Uterus (tissue), 4 donors: ENCODE measurements at places on chromosomes 3 and 15. TPM values are rescaled to one million over a fixed set of nuclear protein-coding genes. Genes with fewer than 3 reads are reported as not detected.

SLC22A13 gene
- under 0.01 TPM for total RNA-seq

GRCh38 chr3:115624901-115625300 is 1.6 kb downstream of the GAP43 start:
- no peak for DNase-seq

ONECUT1 gene
- total RNA-seq = not detected

GRCh38 chr15:27449941-27450340 is 479.0 kb downstream of the GABRG3 start:
- DNase-seq = no peak

GRCh38 chr15:77825546-77825945 is 192.8 kb upstream of the LINGO1 start:
- DNase-seq = no peak

C2CD4A gene
- total RNA-seq = not detected

- peak; percentile 58 for DNase-seq
Observed at GRCh38 chr3:129623447-129624118, 17.1 kb upstream of the PLXND1 start.

DNA sequence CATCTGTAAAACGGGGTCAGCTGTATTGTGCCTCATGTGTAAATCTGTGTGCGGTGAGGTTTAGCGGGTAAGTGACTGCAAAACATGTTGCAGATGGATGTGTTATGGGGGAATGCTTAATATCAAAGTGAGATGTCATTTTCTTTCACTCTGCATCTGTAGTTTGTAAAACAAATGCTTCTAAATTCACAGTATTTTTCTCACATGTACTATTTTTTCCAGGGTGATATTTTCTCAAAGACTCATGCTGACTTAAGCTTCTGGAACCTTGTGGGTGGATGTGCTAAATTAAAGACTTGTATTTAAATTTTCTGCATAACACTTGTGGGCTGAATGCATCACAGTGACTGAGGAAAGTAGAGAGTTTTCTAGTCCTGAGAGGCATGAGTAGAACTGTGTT is 115.2 kb upstream of the TP63 start:
- DNase-seq = no peak

DNA sequence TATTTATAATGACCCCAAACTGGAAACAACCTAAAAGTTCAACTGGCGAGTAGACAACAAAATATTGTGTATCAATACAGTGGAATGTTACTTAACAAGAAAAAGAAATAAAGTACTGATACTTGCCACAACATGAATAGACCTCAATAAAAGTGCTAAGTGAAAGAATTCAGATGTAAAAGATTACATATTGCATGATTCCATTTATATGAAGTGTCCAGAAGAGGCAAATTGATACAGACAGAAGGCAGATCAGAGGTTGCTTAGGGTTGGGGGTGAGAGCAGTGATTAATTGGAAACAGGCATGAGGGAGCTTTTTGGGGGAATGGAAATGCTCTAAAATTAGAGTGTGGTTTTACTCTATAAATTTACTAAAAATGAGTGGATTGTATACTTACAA is 183.3 kb downstream of the SATB1 start:
- no peak for DNase-seq

DNA sequence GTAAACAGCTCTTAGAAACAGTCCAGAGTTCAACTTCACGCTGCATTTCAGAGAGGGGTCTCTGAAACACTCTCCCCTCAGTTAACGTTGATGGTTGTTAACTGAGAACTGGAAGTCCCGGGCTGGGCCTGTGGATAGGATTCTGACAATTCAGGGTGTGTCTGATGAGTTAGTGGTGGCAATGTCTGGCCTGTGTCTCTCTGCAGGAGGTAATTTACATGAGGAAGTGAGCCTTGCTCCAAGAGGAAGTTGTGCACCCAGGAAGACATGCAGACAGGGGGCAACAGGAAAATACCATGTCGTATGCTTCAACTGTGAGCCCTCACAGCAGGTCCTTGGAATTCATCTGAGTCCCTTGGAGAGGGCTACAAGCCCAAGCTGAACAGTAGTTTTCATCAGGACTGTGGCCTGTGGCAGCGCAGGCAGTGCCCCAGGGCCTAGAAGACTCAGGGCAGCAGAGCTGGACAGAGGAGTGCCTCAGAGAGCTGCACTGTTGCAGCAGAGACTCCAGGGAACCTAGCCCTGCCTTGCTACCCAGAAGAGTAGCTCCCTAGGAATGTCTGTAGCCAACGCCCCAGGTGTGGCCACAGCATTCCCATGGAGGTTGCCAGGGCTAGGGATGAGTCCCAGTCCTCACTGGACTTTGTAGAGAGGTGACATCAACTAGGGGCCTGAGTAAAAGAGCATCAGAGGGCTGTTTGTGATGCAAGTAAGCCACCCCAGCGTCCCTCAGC is 104.6 kb upstream of the SELENOK start:
- no peak for DNase-seq

DNA sequence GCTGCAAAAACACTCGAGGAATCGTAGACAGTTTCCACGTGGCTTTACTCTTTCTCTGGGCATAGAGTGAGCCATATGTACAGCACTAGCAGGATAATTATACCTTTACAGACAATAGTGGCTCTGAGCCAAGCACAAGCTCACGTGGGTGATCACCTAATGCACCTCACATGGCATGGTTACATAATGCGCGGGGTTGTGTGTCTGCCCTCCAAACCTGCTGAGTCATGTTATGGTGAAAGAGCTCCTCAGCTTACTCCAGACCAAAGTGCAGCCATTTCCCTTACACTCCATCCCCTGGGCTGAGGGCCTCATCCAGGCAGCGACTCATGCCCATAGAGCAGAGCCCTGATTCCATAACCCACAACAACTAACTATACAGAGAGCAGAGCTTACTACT is 1458.4 kb upstream of the CADM2 start:
- DNase-seq = no peak

- no peak for DNase-seq
Observed at GRCh38 chr3:15204005-15204404, 2.0 kb upstream of the CAPN7 start.

ZIC1 gene
- not detected for total RNA-seq

- no peak for DNase-seq
Observed at GRCh38 chr3:143832433-143832832, 15.8 kb downstream of the SLC9A9 start.

PARP15 gene
- total RNA-seq = under 0.01 TPM

DNA sequence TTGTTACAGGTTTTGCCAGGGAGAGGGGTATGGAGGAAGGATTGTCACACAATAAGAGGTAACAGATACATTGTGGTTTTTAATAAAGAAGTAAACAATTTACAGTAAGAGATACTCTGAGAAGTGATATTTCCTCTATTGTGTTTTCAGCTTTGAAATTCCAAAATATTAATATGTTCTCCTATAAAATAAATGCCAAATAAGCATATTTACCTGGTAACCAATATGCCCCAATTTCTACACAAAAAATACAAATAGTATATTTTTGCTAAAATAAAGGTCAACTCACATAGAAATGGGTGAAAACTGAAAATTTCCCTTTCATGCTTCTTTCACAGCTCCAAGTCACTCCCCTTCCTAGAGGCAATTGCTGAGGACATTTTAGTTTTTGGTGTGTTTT is 437.4 kb upstream of the UBE2E2 start:
- DNase-seq = no peak

UTS2B gene
- total RNA-seq = not detected

DNA sequence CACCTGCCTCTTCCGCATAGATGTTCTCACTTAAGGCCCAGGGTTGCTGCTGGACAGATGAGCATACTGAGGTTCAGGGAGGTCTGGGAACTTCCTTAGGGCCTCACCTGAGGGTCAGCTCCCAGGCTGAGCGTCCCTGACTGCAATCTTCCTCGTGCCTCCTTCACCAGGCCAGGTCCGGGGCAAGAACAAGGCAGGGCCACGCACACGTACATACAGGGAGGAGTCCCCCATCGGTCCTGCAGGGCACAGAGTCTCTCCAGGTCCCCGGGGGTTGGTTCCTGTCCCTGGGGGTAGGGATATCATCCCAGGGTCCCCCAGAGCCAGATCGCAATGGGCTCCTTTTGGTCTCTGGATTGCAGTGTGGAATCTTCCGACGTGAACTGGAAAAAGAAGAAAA is 130.1 kb downstream of the LRRK1 start:
- no peak for DNase-seq

PIK3CB gene
- 37.5 TPM for total RNA-seq

TUSC7 gene
- not detected for total RNA-seq

GRCh38 chr3:177565981-177566380 is 368.7 kb upstream of the TBL1XR1 start:
- no peak for DNase-seq

DNA sequence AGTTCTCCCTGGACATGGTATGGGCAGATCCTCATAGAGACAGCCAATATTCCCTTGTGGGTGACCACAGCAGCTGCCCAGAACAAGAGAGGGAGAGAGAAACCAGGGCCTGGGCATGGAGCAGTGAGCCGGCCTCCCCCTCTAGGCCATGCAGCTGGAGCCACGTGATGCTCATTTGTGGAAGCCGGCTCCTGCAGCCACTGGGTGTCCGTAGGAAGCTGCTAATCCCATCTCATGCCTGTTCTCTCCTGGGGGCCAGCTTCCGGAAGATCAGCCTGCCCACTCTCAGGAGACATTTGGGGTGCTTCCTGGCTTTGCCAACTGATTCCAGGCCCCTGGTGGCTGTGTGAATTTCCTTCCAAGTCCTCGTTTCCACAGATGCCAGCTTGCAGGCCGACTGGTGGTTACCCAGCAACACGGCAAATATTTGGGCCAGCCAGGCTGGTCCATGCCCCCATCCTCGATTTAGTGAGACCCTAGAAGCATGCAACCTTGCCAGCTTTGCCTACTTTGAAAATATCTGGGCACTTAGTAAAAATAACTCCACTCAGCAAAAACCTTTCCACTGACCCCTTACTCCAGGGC is 55.3 kb downstream of the LINGO1 start:
- DNase-seq = no peak

GP9 gene
- total RNA-seq = 0.35 TPM

DNA sequence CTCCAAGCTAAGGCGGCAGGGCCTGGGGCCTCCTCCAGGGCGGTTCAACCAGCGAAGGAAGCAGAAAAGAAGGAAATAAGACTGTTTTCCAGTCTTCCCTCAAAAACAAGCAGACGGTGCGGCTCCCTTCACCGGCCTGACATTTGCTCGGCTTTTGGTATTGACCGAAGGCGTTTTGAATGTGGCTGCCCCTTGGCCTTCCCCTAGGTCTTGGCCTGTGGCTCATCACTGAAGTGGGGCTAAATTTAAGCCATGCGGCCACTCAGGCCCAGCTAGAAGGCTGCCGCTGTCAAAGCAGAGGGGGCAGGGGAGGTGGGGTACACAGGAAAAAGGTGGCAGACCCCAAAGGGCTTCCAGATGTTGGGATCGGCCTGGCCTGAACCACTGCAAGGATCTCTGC is 86.2 kb downstream of the SRGAP3 start:
- no peak for DNase-seq

DNA sequence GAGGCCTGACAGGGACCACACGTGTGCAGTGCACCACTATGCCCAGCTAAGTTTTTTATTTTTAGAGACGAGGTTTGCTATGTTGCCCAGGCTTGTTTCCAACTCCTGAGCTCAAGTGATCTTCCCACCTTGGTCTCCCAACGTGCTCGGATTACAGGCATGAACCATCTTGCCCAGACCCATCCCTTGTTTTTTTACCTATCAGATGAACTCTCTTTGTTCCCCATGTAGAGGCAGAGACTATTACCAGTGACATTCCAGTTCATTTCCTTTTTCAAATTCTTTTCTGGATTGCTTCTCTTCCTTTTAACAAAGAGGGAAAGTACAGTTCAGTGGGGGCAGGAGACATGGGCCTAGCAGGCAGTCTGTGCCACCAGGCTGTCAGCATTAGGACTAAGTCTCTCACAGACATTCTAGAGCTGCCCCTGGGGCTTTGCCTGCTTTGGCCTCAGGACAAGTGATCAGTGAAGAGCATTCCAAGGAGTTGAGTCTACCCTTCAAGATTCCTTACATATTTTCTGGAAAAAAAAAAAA is 103.5 kb upstream of the SLC7A14 start:
- no peak for DNase-seq

DNA sequence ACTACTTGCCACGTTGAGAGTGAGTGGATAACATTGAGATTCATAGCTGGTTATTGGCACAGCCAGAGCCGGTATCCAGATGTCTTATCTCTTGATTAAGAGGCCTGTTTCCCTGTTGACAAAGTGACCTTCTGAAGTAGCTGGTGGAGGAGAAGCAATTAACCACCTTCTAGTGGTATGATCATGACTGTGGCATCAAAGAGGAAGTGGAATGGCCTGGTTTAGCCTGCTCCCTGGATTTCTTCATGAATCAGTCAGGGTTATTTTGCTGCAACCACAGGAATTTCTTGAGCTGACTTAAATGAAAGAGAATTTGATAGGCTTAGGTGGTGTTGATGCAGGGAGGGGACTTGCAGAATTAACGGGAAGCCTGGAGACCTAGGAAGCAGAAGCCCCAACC is 398.3 kb downstream of the MFSD1 start:
- no peak for DNase-seq

GRCh38 chr3:155934230-155934629 is 63.8 kb downstream of the GMPS start:
- no peak for DNase-seq

ECT2 gene
- 5.0 TPM for total RNA-seq

- DNase-seq = no peak
Observed at GRCh38 chr15:47998619-47999019, 122.2 kb upstream of the SLC24A5 start.

DNA sequence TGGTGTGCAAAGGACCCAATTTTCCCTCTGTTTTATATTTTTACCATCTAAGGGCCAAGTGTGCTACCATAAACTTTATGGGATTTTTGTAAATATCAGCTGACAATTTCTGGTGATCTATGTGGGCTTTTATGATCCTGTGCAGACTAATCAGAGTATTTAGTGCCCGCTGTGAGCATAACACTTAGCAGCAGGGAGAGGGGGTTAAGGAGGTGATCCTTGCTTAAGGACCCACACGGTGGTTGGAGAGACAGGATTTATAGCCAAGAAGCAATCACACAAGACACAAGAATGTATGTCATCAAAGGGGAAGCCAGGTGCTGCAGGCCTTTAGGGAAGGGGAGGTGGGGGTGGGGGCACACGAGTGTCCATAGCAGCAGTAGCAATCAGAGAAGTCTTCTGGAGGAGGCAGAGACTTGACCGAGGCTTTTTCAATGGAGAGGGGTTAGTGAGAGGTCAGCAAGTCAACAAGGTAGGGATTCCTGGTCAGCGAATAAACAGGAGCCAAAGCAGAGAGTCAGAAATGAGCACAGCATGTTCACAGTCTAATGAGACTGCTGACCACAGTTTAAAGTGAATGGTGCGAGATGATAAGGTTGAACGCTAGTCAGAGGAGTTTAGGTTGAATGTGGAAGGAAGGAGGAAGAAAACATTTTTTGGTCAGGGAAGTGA is 4.5 kb upstream of the CACNA1D start:
- no peak for DNase-seq

TMEM39A gene
- total RNA-seq = 74.0 TPM

ILDR1 gene
- not detected for total RNA-seq

DCUN1D1 gene
- 70.4 TPM for total RNA-seq

GRCh38 chr15:91032919-91033803 is 10.8 kb upstream of the VPS33B start:
- no peak for DNase-seq
